ENCODE measurements at places on chromosomes 4 and X. TPM values are rescaled to one million over a fixed set of nuclear protein-coding genes. Genes with fewer than 3 reads are reported as not detected.

GRCh38 chrX:40174854-40175510 is 77.2 kb upstream of the BCOR start:
- H3K4me1 ChIP-seq = peaks cover 41% of the 10 kb centered on the region
- peak overlapping the region; percentile 94 for H3K27ac ChIP-seq
- H3K36me3 ChIP-seq = no peaks in the 10 kb centered on the region
- H3K4me3 ChIP-seq = peak overlapping the region; percentile 64
- DNase-seq = peak; percentile 78

GRCh38 chr4:157220371-157220881 is at the start of gene GRIA2:
Gene GRIA2, plus strand, starts transcription at chr4:157220728. Its CDS starts 315 bp downstream, at chr4:157221043.
- peak within 1 kb of the TSS; percentile 13 for H3K4me3 ChIP-seq
- peaks cover 33% of the 10 kb centered on the region for H3K27me3 ChIP-seq
- H3K4me1 ChIP-seq = peaks cover 14% of the 10 kb centered on the region
- peak; percentile 86 for DNase-seq
- no peaks in the 10 kb centered on the region for H3K36me3 ChIP-seq
- H3K27ac ChIP-seq = no peak within 1 kb of the TSS

DNA sequence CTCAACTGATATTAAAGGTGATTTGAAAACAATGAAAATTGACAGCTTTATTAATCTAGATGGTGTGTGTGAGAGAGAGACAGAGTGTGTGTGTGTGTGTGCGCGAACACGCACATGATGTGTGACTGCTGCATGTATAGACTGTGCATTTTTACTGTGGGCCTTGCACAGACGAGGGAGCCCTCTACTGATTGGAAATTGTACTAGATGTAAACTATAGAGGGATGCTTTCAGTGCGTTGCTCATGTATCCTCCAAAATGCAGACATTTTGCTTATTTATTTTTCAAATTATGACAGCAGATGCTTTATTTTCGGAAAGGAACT is 168.4 kb upstream of the GK2 start:
- DNase-seq = peak; percentile 79
- H3K4me3 ChIP-seq = no peak overlapping the region
- H3K27me3 ChIP-seq = no peaks in the 10 kb centered on the region
- no peaks in the 10 kb centered on the region for H3K36me3 ChIP-seq

DNA sequence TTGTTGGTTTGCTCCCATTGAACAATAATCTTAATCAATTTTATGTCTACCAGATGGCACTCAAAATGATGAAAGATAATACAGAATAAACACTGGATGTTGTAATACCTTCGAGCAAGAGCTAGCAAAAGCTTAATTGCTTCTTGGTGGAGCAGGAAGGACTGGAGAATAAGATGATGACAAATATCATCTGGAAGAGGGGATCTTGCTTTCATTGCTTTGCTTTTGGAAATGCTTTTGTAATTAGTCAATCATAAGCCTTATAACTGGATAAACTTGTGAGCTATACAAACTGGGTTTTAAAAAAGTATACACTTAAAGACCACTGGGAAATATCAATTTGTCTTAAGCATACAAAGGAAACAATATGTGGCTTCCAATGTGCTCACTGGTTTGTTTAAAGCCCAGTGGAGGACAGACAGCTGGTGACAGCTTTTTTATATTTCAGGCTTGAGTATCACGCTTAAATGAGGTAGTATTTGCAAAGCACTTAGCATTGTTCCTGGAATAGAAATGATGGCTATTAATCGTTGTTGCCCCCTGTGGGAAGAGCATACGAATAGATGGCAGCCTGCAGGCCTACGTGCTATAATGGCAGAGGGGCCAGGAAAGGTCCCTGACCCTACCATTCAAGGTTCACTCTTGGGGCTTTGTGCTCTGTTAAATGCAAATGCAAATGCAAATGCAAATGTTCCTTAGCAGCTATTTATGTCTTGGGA is 61.2 kb downstream of the TMEM150C start:
- H3K4me1 ChIP-seq = no peaks in the 10 kb centered on the region
- no peaks in the 10 kb centered on the region for H3K27me3 ChIP-seq
- H3K4me3 ChIP-seq = no peak overlapping the region
- H3K36me3 ChIP-seq = no peaks in the 10 kb centered on the region
- DNase-seq = no peak
- H3K27ac ChIP-seq = no peak overlapping the region

DNA sequence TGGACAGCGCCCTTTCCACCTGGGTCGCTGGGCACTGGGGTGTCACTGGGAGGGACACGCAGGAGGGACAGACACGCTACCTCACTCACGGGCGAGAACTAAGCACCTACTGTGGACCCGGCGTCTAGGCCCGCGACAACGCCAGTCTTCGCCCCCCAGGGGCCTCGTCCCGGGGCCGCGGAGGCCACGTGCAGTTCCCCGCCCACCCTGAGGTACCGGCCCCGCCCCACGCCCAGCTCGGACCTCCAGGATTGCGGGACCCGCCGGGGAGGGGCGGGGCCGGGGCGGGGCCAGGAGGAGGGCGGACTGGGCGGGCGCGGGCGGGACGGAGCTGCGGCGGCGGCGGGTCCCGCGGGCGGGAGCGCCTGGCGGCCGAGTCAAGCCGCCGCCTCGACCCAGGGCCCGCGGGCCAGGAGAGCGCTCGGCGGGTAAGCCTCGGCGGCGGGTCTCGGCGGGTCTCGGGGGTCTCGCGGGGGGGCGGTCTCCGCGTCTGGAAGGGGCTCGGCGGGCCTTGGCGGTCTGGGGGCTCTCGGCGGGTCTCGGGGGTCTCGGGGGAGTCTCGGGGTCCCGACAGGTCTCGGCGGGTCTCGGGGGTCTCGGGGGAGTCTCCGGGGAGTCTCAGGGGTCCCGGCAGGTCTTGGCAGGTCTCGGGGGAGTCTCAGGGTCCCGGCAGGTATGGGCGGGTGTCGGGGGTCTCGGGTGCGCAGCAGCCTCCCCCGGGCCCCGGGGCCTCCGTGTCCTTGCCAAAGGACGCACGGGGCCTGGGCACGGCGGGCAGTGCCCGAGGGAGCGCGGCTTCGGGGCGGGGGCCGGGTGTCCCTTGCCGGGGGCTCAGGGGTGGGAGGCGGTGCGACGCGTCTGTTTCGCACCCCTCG is at the start of gene SH3BP2:
SH3BP2 (plus strand) TSS at position 375 of the 875 bp plus-strand sequence. CDS start 27,533 bp downstream, outside the sequence.
- H3K36me3 ChIP-seq = no peaks in the 10 kb centered on the region
- H3K4me3 ChIP-seq = peak within 1 kb of the TSS; percentile 62
- peak; percentile 85 for DNase-seq
- H3K27ac ChIP-seq = no peak within 1 kb of the TSS
- peaks cover 82% of the 10 kb centered on the region for H3K4me1 ChIP-seq

DNA sequence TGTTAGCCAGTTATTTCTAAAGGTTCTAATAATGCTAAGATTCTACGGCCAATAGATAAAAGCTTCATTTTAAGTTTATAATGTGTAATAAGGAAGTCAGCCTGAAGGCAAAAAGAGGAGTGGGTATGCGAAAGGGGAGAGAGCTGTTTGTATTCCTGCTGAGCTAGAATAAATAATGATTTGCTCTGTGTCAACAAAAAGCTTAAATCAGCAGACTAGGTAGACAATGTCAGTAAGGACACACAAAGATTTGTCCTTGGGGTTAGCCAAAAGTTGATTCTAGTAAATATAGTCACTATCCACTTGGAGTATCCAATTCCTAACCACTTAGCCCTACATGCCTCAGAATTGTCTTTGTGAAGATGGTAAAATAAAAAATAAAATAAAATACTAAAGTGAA is 90.3 kb upstream of the GRIA3 start:
- H3K4me3 ChIP-seq = no peak overlapping the region
- H3K27ac ChIP-seq = no peak overlapping the region
- no peak for DNase-seq
- no peaks in the 10 kb centered on the region for H3K4me1 ChIP-seq
- no peaks in the 10 kb centered on the region for H3K36me3 ChIP-seq

DNA sequence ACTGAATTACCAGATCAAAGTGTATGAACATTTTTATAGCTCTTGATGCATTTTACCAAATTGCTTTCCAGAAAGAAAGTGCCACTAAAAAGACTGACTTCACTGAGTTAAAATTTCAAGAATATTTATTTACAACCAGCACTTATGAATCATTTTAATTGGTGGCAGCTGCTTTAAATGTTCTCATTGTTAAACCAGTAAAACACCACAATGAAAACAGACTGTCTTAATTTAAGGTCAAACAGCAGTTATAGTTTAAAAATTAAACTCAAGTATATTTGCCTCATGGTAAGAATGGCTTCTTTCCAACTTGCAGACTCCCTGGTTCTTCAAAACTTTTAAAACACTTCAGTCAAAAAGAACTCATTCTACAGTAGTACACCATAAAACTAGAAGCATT is 36.9 kb downstream of the AMMECR1 start:
- no peak overlapping the region for H3K4me3 ChIP-seq
- peak; percentile 17 for DNase-seq
- H3K27me3 ChIP-seq = peaks cover 2% of the 10 kb centered on the region
- no peaks in the 10 kb centered on the region for H3K36me3 ChIP-seq
- H3K27ac ChIP-seq = no peak overlapping the region
- no peaks in the 10 kb centered on the region for H3K4me1 ChIP-seq

DNA sequence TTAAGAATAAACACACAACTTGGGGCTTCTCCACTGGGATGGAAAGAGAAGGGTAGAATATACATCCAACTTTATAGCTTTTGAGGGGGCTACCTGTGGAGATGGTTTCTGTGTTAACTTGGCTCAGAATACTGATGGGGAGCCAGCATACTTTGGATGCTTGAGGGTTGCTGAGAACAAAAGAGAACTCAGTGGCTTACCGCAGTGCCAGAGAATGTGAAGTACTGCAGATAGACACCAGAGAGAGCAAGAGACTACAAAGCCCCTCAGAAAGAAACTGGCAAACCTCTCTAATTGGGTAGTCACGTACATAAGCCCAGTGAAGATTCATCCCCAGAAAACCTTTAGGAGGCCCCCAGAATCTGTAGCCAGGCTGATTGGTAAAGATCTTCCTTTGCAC is 214.4 kb downstream of the DCHS2 start:
- no peak for DNase-seq
- H3K27me3 ChIP-seq = no peaks in the 10 kb centered on the region
- no peak overlapping the region for H3K4me3 ChIP-seq
- H3K4me1 ChIP-seq = no peaks in the 10 kb centered on the region
- H3K36me3 ChIP-seq = no peaks in the 10 kb centered on the region

- no peaks in the 10 kb centered on the region for H3K36me3 ChIP-seq
- DNase-seq = no peak
- H3K4me3 ChIP-seq = no peak overlapping the region
- H3K4me1 ChIP-seq = peaks cover 4% of the 10 kb centered on the region
- H3K27me3 ChIP-seq = no peaks in the 10 kb centered on the region
Observed at GRCh38 chr4:123583043-123583442, 186.4 kb downstream of the SPRY1 start.

DNA sequence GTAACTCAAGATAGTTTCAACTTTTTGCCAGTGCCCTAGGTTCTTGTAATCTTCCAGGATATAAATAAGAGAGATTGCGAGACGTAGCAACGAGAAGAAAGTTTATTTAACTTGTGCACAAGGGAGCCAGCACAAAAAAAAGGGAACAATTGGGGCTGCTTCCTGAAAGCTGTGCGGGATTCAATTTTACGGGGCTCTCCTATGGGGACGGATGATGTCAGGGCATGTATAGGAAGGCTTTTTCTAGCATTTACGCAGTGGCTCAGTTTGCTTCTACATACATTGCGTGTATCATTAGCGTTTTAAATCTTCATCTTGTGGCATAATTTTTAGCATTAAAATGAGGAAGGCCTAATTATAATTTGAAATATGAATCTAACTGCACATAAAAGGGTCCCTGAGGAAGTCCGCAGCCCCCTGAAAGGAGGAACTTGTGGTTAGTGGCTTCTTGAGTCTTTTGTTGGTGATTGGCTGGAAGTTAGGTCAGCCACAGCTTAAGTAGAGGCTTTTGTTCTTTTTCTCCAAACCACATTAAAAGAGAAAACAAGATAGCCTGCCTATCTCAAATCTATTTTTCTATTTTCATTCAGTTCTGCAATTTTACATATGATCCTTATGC is 668.2 kb upstream of the NDST4 start:
- H3K4me3 ChIP-seq = no peak overlapping the region
- H3K27ac ChIP-seq = no peak overlapping the region
- H3K4me1 ChIP-seq = no peaks in the 10 kb centered on the region
- no peaks in the 10 kb centered on the region for H3K27me3 ChIP-seq
- no peaks in the 10 kb centered on the region for H3K36me3 ChIP-seq

DNA sequence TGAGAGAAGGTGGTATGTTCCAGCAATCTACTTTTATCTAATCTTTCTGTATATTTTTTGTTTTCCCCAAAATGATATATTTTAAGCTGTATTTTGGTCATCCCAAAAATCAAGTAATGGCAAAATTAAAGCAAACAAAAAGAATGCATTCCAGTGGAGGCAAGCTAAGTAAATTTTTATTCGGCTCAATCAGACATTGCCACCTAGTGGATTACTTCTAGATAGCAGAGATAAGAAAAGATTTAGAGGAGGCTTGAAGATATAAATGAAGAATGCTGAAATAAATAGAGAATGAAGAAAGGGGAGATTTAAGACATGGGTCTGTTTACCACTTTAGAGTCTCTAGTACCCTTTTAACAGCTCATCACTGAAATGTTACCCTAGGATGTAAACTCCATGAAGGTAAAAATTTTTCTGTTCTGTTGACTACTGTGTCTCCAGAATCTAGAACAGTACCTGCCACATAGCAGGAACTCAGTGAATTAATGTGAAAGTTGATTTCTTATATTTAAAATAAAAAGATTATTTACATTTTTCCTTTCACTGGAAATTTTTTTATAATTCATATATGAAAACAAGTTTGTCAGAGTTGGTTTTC is 110.9 kb upstream of the ANK2 start:
- H3K27me3 ChIP-seq = no peaks in the 10 kb centered on the region
- no peaks in the 10 kb centered on the region for H3K4me1 ChIP-seq
- no peaks in the 10 kb centered on the region for H3K36me3 ChIP-seq

DNA sequence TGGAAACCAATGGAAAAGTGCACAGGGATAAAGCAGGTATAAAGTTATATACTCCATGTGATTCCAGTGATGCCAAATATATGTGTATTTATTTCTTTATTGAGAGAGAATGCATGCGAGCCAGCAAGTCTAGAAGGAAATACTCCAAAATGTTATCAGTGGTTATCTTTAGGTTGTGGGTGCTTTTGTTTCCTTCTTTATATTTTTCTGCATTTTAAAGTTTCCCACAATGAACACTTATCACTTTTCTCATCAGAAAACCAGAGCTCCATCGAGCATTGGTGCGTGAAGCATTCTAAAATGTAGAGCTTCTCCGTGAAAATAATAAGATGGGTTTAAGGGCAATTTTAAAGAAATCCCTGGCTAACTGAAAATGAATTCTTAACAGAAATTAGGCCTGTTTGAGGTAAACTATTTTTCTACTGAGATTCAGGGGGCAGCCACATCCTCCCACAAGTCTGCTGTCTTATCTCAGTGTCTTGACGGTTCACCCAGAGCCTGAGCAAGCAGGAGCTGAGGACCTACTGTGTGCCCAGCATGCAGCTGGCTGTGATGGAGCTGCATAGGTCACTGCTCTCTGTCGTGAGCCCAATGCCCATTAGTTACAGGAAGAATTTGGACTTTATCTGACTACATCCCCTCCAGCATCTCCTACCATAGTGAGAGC is 18.7 kb upstream of the CD40LG start:
- H3K27ac ChIP-seq = no peak overlapping the region
- no peaks in the 10 kb centered on the region for H3K36me3 ChIP-seq
- no peaks in the 10 kb centered on the region for H3K4me1 ChIP-seq
- no peak for DNase-seq
- peaks cover 17% of the 10 kb centered on the region for H3K27me3 ChIP-seq
- no peak overlapping the region for H3K4me3 ChIP-seq

Gene IKBKG
- total RNA-seq = 9.4 TPM

Gene MAGEA2
- total RNA-seq = not detected

Gene TRPC3
- 0.93 TPM for total RNA-seq

Gene DDIT4L
- total RNA-seq = 30.0 TPM

Gene MAGED4
- total RNA-seq = 11.6 TPM

Gene ADAMTS3
- 4.5 TPM for total RNA-seq

Gene CT83
- total RNA-seq = not detected

Gene SPATA18
- 2.7 TPM for total RNA-seq

Gene HS6ST2
- total RNA-seq = 27.8 TPM

Gene FAM13A
- total RNA-seq = 39.7 TPM

Gene F8A2
- total RNA-seq = not detected
